ENCODE measurements at places on chromosomes 1 and 21.

GRCh38 chr1:234972411-234973191 lies 156.0 kb downstream of the TOMM20 start:
- DNase-seq = no peak

DNA sequence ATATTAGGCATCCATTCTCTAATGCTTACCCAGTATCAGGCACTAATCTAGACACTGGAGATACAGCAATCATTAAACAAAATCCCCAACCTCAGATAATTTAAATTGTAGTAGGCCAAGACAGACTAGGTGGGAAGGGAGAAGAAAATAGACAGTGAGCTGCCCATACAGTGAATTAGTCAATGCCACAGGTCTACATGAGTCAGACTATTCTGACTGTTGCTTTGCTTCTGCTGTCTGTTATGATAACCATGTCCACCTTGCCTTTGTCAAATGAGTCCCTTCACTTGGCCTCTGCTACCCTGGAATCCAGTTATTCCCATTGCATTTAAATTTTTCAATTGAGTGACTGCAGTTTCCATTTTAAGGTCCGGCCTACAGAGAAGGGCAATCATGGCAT lies 59.5 kb downstream of the PIK3R3 start:
- no peak for DNase-seq

DNA sequence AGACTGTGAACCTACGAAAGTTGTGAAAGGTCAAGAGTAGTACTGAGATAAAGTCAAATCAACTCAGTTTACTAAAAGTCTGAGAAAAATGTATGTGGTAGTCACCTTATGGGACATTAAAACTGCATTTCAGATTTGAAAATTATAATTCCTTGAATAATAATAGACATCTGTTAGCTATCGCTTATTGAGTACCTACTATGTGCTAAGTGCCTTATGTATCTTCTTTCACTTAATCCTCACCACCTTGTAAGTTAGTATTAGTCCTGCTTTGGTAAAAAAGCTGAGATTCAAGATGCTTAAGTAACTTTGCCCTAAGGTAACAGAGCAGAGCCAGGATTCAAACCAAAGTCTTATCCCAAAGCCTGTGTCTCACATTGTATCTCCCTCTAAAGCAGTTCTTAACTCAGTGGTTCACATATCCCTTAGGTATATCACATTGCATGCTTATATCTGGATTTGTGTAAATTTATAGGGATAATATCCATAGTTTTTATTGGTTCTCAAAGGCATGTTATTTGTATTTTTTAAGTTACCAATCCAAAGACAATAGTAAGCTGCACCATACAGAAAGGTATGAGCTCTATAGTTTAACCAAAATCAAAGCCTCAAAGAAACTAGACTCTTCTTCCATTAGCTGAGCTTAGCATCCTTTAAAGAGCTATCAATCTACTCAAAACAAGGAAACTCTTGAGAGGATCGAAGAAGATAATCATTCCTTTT lies 865 bp downstream of the PIGC start:
- no peak for DNase-seq

DNA sequence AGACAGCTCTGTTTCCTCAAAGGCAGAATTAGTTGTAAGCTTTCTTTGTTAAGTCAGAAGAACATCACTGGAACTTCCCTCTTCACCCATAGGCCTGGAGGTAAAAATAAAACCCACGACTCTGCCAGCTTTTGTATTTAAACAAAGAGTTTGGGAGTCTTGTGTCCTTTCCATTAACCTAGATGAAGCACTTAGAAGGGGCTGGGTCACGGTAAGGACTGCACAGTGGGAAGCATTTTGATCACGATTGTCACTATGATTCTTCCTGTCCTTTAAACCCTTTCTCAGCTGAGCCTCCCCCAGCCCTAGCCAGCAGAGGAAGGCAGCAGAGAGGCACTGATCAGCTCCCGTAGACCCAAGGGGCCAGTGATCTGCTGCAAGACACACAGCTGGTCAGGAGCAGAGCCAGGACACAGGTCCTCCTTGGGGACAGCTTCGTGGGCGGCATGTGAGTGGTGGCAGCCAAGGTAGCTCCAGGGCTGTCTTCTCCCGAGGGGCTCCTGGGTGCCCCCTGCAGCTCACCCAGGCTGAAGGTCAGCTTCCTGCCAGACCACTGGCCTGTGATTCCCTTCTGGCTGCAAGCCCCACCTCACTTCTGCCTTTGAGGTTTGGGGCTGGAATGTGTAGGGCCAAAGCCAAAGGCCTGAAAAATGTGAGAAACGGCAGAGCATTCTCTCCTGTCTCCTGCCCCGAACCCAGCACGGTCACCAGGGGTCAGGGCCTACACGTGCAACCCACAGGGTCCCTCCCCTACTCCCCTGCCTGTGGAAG lies 4.0 kb upstream of the LAPTM5 start:
- DNase-seq = no peak

GRCh38 chr1:231274119-231274825 lies 33.3 kb downstream of the GNPAT start:
- DNase-seq = no peak

DNA sequence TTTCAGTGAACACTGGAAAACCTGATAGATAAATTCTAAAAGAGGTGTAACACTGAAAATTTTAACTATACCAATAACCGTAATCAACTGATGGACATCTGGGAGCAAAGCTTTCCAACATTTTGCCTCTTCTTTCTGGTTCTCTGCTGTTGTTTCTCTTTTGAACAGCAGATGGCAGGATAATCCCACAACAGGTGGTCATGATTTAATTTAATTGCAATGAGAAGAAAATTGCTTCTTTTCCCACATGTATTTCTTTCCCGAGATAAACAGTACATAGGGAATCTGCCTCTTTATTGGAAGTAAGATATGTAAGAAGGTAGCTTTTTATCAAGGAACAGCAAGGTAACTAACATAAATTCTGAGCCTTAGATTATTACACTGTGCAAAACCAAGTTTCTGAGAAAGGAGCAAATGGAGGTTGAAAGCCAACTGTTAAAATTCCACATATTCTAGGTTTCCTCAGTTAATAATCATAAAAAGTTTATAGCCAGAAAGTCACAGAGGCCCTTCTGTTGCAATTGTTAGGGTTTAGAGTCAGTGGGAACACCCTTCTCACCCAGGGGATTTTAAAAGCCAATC lies 72.9 kb downstream of the RPS6KA1 start:
- no peak for DNase-seq

DNA sequence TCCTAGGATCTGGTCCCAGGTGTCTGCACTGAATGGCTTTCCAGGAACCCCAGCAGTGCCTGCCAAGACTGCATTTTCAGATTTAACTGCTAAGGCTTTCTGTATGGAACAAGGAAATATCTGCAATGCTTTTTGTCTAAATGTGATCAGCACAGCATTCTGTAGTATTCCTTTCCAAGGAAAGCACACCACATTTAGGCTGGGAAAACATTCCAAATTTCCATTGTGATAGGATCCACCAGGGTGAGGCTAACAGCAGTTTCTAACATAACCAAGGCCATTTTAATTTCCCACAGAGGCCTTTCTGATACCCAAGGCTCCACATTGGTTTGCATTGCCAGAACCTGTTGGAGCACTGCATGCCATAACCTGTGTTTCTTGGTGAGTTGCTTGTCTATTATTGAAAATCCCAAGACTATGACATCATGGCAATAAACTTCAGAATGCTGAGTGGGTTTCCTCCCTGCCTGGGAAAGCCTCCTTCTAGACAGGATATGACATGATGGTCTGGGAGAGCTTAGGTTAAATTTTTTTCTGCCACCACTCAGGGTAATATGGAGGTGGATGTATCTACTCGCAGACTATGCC lies 23.3 kb upstream of the PTGFRN start:
- DNase-seq = no peak
